Inflammatory macrophage (primary cell): ENCODE measurements at places on chromosomes 4 and X.

DNA sequence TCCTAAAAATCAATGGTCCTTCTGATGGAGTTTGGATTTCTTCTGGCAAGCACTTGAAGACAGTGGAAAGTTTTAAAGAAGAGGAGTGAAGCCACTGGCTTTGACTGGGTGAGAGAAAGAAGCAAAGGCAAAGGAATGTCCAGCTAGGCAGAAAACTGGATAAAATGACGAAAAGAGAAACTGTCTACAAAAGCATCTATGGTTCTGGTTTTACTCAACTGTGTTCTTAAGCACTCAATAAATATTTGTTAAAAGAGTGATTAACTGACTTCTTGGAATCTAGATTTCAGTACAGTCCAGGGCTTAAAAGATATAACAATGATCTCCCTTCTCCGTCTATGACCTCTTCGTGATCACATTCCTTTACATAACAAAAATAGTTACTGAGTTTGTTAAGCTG, 52.4 kb downstream of the PACRGL start:
- no peak for DNase-seq

GRCh38 chr4:184553891-184554290, 79.5 kb upstream of the IRF2 start:
- DNase-seq: no peak

- DNase-seq: no peak
Measured at GRCh38 chr4:75545526-75545925, 10.3 kb upstream of the ODAPH start.

GRCh38 chrX:71195964-71196649, 26.9 kb upstream of the GJB1 start:
- DNase-seq: no peak

- no peak for DNase-seq
Measured at GRCh38 chr4:124913237-124913636, 200.7 kb upstream of the ANKRD50 start.

DNA sequence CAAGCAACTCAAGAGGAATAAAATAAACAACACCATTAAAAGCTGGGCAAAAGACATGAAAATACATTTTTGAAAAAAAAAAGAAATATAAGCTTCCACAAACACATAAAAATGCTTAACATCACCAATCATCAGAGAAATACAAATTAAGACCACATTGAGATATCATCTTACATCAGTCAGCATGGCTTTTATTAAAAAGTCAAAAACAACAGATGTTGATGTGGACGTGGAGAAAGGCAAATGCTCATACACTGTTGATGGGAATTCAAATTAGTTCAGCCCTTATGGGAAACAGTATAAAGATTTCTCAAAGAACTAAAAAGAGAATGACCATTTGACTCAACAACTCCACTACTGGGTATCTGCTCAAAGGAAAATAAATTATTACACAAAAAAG, 59.6 kb downstream of the STK32B start:
- DNase-seq: no peak

DNA sequence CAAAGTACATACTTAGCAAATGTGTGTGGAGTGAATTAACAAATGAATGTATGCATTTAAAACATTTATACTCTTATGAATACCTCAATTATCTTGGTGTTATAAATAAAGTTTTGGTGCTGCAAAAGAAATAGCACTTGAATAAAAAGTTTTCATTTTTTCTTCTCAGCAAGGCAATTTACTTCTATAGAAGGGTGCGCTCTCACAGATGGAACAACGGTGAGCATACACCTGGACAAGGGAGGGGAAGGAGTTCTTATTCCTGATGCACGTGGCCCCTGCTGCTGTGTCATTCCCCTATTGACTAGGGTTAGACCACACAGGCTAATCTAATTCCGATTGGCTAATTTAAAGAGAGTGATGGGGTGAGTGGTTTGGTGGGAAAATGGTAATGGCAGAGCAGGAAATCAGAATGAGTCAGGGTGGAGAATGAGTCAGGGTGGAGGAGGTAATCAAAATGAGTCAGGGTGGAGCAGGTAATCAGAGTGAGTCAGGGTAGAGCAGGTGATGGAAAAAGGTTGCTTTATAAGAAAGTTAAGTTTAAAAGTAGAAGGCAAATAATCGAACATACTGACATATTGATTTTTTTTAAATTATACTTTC, 28.2 kb upstream of the PGK1 start:
- no peak for DNase-seq

DNA sequence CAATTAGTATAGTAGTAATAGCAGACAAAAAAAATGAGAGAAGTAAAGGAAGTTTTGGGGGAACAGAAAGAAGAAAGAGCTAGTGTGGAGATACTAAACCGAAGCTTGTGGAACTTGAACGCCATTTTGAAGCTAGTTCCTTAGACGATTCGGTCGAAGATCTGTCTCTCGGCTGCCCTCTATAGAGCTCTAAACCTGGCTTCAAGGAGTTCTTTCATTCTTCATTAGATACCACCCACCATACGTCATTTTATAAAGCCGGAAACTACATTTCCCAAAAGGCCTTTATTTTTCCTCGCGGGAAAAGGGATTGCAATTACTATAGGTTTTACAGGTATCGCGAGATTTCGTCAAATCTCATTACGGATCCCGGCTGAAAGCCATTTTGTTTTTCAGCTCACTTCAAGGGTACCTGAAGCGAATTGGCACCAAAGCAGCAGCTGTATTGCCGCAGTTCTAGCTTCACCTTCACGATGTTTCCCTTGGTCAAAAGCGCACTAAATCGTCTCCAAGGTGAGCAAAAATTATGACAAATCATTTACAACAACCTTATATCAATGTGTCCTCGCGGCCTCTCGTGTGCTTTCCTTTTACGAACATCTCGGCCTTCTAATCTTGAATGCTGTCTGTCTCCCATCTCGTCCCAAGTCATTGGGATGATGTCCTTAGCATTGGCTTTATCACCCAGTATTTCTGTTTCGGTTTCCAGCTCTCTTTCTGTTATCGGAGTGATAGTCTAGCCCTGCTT, at the start of gene COX7B:
COX7B (plus strand) TSS at position 388 of the 748 bp plus-strand sequence; CDS start at position 474, 86 bp downstream.
- peak; percentile 98 for DNase-seq

DNA sequence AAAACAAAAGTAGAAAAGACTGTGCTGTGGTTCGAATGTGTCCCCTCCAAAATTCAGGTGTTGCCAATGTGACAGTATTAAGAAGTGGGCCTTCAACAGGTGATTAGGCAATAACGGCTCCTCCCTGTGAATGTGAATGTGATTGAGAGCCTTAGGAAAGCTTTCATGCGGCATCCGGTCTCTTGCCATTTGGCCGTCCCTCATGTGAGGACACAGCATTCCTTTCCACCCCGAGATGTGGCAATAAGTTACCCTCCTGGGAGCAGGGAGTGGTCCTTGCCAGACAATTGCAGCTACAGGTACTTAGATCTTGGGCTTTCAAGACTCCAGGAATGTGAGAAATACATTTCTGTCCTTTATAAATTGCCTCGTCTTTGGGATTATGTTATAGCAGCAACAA, 129.3 kb downstream of the CPEB2 start:
- DNase-seq: no peak

DNA sequence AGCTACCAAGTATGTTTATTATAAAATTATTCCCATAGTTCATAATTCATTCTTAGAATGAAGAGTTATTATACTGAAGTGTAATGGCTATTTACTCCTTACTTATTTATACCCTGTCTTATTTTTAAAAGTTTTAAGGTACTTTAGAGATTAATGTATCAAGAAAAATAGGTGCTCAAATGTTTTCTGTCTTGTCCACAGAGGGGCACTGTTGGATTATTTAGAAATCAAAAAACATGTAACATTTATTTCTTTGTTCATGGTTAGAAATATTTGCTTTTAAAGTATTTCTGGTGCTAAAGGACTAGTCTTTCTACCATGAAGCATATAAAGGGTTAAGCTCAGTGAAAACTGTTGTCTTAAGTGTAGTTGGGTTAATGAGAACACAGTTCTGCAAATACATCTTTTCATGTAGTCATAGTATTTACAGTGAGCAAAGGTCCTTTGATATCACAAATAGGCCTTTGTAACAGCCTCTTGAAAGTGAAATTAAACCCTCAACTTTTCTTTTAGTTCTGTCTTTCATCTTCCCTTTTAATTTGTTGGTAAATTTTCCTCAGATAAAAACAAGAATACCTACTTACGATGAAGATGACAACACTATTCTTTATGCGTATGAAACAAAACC, 7.7 kb downstream of the SCML1 start:
- no peak for DNase-seq

DNA sequence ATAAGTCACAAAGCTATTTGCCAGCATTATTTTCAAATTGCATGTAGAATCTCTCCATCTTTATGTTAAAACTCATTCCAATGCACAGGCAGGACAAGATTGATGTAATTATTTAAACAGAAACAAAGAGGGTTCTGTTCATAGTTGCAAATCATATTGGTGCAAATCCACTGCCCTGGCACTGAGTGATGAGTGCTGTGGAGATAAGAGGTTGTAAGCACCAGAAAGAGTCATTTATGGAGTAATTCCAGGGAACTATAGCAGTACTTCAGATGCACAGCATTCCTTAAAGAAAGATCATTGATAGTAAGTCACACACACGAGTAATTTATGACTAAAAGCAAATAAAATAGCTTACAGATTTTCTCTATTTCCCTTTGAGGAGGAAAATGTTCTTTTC, 337.7 kb upstream of the CTSO start:
- DNase-seq: no peak

DNA sequence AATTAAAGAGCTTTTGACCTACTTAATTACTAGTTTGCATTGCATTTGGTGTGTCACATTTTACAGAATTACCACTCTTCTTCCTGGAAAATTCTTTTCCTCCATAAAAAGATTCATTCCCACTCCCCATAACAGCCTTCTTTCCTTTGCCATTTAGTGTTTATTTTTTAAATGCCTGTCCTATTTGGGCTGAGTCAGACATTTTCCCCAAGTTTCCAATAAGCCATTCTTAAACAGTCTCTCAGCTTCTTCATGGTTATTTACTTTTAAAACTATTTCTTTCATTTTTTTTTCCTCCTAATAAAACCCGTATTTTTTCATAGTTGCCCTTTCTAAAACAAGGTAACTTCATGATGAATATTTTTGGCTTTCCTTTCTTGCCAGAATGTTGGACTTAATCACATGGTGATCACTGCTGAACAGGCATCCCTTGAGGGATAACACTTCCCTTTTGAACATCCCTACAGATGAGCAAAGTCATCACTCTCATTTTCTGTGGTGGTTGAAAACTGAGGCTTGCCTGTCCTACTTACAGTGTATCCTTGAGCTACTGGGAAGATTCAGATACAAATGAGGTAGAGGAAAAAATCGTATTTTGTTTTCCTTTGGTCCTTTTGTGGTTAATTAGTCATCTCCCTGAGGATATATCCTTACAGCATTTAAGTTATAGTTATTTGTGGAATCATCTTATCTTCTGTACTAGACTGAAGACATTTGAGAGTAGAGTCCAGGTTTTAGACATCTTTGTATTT, 520.5 kb upstream of the NR3C2 start:
- DNase-seq: no peak

- no peak for DNase-seq
Measured at GRCh38 chr4:5708449-5709206, at the start of gene EVC2. TSS of gene EVC2 (minus strand) at chr4:5708559. CDS start at chr4:5708513, 46 bp downstream.
